ENCODE measurements at places on chromosomes 3 and 15.

- DNase-seq, result no peak
Observed at GRCh38 chr15:55496716-55497115, 11.3 kb downstream of the DNAAF4 start.

- no peak for DNase-seq
Observed at GRCh38 chr3:76177610-76178009, 392.3 kb upstream of the ZNF717 start.

DNA sequence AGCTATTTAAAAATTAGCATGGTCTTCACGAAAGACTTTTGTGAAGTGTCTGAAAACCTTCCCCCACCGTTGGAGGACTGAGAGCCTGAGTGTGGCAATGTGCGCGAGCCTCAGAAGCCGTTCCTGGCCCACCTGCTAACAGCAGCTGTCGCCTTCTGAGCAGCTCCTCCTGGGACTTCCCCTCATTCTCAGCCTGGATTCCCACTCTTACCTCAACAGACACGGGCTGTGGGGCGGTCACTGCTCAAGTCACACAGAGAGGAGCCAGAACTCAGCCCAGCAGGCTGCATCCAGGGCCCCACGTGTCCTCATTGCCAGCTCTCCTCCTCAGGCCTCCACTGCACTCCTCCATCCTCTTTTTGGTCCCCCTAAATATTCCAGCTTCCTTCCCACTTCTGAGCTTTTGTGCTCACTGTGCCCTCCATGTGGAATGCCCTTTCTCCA is 7.8 kb downstream of the DNASE1L3 start:
- no peak for DNase-seq

- no peak for DNase-seq
Observed at GRCh38 chr3:151923901-151924300, 50.5 kb downstream of the SUCNR1 start.

- no peak for DNase-seq
Observed at GRCh38 chr3:11239796-11240195, 32.4 kb upstream of the ATG7 start.

DNA sequence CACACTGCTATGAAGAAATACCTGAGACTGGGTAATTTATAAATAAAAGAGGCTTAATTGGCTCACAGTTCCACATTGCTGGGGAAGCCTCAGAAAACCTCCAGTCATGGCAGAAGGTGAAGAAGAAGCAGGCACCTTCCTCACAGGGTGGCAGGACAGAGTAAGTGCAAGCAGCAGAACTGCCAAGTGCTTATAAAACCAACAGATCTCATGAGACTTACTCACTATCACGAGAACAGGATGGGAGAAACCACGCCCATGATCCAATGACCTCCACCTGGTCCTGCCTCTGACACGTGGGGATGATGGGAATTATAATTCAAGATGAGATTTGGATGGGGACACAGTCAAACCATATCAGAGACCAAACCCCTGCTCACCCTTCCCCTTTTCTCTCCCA is 75.0 kb downstream of the TRIM69 start:
- DNase-seq, result no peak
